EL (cell line): ENCODE measurements at places on chromosomes 16 and 17.

DNA sequence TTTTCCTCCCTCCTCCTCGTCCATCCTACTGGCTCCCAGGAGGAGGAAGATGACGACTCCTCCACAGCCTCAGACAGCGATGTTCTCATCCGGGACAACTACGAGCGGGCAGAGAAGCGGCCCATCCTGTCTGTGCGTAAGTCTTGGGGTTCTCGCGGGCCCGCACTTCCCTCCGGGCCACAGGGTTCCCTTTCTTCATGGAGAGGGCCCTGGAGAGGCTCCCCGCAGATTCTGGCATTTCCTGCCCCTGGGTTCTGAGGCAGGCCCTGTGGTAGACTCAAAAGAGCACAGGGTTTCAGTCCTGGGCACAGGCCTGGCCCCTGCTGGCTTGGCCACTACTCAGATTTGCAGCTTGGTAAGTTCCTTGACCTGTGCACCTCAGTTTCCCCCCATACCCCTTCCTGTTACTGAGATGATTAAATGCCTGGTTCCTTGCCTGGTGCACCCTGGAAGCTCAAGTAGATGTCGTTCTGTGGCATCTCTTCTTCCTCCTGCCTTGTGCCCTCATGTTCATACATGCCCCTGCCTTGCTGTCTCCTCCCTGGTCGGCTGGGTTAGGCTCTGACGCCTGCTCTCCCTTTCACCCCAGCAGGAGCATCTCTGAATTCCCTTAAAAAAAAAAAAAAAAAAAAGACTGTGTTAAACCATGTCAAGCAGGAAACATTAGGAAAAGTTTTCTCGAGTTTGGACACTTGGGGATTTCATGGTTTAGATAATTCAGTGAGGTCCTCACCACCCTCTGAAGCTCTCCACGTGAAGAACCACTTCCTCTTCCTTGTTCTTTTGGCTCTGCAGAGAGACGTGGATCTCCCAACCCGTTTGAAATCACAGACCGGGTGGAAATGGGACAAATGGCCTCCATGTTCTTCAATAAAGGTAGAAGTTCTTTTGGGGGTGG, 14.3 kb upstream of the NAT9 start:
- DNase-seq = no peak

DNA sequence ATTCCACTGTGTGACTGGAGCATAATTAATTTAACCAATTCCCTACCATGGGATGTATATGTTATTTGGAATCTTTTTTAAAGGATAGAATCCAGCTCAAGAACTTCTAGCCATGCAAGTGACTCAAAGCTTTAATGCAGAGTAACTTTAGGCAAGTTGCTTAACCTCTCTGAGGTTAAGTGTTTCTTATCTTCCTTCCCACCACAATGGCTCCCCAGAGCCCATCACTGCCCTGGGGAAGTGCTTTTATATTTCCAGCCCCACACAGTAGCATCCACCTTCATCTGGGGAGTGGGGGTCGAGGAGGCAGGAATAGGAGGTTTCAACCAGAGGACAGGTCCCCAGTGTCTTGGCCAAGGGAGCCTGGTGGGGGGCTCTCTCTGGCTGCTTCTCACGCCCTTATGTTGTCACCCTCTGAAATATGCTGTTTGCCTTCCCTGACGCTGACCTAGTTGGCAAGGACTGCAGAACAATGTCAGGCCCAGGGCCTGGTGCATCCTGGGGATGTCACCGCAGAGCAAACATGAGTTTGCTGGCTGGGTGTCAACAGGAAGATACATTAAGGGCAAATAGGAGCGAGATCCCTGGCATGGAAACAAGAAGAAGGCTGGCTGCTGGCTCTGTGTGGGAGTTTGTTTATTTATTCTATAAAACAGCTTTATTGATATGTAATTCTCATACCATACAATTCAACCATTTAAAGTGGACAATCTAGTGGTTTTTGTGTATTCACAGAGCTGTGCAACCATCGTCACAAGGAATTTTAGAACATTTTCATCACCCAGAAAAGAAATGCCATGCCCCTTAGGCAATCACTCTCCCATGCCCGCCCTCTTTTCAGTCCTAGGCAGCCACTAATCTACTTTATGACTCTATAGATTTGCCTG, 46.6 kb upstream of the WSB1 start:
- DNase-seq = peak; percentile 79

DNA sequence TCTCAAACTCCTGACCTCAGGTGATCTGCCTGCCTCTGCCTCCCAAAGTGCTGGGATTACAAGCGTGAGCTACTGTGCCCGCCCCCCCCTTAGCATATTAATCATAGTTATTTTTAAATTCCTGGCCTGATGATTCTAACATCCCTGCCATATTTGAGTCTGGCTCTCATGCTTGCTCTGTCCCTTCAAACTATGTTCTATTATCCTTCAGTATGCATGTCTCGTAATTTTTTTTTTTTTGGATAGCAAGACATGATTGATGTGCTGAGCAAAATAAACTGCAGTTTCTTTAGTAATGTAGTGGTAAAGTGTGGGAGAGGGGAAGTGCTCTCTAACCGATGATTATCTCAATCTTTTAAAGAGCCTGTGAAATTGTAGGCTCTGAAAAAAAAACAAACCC, 34.3 kb upstream of the TMEM92 start:
- no peak for DNase-seq

DNA sequence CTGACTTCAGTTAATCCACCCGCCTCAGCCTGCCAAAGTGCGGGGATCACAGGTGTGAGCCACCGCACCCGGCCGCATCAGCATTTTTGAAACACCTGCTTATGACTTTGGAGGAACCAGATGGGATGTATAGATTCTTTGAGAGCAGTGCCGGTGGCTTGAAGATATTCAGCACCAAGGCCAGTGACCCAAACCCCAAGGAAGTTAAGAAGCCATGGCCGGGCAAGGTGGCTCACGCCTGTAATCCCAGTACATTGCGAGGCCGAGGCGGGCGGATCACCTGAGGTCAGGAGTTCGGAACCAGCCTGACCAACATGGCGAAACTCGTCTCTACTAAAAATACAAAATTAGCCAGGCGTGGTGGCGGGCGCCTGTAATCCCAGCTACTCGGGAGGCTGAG, 43.9 kb downstream of the TRARG1 start:
- no peak for DNase-seq

- no peak for DNase-seq
Measured at GRCh38 chr16:4938683-4939030, 1.7 kb upstream of the PPL start.

DNA sequence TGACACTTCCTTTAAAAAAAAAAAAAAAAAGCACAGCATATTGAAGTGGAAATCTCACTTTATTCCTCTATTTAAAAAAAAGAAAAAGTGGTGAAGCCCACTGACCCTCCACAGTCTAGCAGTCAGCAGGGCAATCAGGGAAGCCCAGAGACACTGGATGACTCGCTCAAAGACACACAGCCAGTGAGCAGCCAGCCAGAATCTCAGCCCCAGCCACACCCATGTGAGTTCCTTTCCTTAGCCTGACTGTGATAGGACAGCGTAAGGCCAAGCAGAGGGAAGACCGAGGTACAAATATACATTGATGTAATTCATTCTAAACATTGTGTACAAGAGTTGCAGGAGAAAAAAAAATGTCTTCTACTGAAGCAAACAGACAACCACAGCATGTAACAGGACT, 22.5 kb downstream of the XPO6 start:
- peak; percentile 54 for DNase-seq

GRCh38 chr17:9268546-9268945, 247.2 kb downstream of the NTN1 start:
- DNase-seq = no peak
